ENCODE measurements at places on chromosomes 2 and 18. TPM values are rescaled to one million over a fixed set of nuclear protein-coding genes. Genes with fewer than 3 reads are reported as not detected.
A peak's percentile ranks its signal among the peaks of the same experiment; 100 is the strongest.

DNA sequence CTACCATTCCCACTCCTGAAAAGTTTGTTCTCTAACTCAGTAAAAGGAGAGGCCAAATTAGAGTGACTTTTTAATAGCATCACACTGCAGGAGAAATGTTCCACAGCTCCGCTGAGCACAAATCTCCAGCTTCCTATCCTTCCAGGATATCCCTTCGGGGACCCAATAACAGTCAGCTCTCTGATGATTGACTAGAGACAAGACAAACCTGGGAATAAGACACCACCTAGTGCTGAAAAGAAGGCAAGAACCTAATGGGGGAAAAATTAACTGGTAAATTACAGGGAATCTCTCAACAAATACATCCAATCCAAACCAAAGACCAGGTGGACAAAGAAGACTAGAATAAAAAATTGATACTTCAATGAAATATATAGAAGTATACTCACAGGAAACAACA, 977.1 kb upstream of the SOX11 start:
- DNase-seq = no peak
- no peak overlapping the region for H3K4me3 ChIP-seq
- no peak overlapping the region for H3K27ac ChIP-seq
- no peaks in the 10 kb centered on the region for H3K36me3 ChIP-seq
- H3K4me1 ChIP-seq = no peaks in the 10 kb centered on the region

DNA sequence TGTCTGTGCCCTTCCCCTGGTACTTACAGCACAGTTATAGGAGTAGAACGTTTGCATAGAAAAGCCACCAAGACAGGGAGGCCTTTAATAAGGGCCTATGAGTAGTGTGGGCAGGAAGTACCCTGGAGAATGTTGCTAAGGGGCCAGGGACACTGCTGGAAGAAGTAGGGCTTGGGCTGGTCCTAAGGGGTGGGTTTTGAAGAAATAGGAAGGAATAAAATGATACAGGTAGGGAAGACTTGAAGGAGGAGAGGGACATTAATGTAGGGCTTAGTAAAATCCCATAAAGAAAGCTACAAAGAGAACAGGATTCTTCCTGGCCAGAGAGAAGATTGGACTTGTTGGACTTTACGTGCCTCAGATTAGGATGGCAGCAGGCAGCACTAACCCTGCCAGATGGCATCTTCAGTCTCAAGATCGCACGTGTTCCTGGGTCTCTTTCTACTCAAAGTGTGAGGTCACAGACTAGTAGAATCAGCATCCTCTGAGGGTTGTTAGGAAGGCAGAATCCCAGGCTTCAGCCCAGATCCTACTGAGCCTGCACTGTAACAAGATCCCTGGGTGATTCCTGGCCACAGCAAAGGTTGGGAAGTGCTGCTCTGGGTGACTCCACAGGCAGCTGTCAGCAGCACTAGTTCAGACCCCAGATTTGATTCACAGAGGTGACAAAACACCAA, 39.2 kb downstream of the EPAS1 start:
- no peak for DNase-seq
- no peaks in the 10 kb centered on the region for H3K36me3 ChIP-seq
- no peaks in the 10 kb centered on the region for H3K27me3 ChIP-seq
- H3K4me1 ChIP-seq = peaks cover 11% of the 10 kb centered on the region
- no peak overlapping the region for H3K4me3 ChIP-seq
- peak overlapping the region; percentile 95 for H3K27ac ChIP-seq

DNA sequence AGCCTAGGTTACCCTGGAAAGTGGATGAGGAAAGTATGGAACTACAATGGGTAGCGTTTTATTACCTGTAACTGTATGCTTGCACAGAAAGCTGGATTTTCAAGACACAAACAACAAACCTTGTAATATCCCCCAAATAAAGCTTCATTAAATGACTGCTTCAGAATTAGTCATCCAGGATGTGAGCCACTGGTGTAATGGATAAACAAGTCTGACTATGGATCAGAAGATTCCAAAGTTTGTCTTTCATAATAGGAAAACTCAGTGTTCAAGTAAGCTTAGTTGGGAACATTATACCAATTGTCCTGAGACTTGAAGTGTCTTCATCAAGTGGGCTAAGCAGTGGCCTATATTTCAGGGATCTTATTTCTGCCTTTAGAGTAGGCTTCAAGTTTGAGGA, 518.8 kb downstream of the LRP1B start:
- no peaks in the 10 kb centered on the region for H3K36me3 ChIP-seq
- H3K27me3 ChIP-seq = no peaks in the 10 kb centered on the region
- DNase-seq = no peak
- H3K4me1 ChIP-seq = no peaks in the 10 kb centered on the region

- no peaks in the 10 kb centered on the region for H3K27me3 ChIP-seq
- H3K4me1 ChIP-seq = no peaks in the 10 kb centered on the region
- H3K27ac ChIP-seq = no peak overlapping the region
Measured at GRCh38 chr2:187920511-187920910, 366.3 kb upstream of the TFPI start.

GRCh38 chr18:51211552-51211951, 14.1 kb upstream of the MEX3C start:
- H3K27ac ChIP-seq = no peak overlapping the region
- H3K4me1 ChIP-seq = no peaks in the 10 kb centered on the region
- no peak overlapping the region for H3K4me3 ChIP-seq
- no peak for DNase-seq
- H3K27me3 ChIP-seq = no peaks in the 10 kb centered on the region

DNA sequence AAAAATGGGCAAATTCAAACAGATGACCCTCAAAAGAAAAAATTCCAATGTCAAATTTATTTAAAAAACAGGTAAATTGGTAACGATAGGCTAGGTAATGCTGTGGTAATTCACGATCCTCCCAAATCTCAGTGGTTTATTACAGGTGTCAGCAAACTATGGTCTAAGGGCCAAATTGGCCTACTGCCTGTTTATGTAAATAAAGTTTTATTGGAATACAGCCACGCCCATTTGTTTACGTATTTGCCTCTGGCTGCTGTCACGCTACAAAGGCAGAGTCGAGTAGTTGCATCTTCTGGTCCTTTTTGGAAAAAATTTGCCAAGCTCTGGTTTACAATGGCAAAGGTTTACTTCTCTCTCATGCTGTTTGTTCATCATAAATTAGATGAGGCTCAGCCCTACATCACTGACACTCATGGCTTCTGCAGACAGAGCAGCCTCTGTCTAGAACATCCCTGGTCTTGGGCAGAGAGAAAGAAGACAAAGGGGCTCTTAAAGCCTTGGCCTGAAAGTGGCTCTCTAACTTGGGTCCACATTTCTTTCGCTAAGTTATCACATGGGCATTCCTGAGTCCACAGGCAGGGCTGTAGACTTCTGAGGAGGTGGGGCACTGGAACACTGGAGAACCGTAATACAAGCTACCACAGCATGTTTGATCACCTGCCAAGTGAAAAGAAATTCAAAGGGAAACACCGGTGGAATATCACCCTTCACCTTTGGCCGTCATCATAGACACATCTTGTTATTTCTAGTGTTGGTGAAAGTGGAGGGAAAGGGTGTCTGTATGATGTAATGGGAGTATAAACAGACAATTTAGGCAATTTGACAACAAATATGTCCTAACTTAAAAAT, 34.8 kb downstream of the SP110 start:
- peaks cover under 1% of the 10 kb centered on the region for H3K36me3 ChIP-seq
- no peak overlapping the region for H3K4me3 ChIP-seq
- no peak for DNase-seq
- H3K27ac ChIP-seq = no peak overlapping the region

CLIP4 gene
- 52.3 TPM for total RNA-seq
